ENCODE measurements at places on chromosomes 12 and 14. TPM values are rescaled to one million over a fixed set of nuclear protein-coding genes. Genes with fewer than 3 reads are reported as not detected.

The PSME1 gene
- total RNA-seq: 140 TPM

The PARP11 gene
- total RNA-seq: 2.2 TPM

The HCAR1 gene
- 4.7 TPM for total RNA-seq

The ARHGEF40 gene
- 2.7 TPM for total RNA-seq

The CCDC77 gene
- 10.5 TPM for total RNA-seq

The PALS1 gene
- total RNA-seq: 31.5 TPM

DNA sequence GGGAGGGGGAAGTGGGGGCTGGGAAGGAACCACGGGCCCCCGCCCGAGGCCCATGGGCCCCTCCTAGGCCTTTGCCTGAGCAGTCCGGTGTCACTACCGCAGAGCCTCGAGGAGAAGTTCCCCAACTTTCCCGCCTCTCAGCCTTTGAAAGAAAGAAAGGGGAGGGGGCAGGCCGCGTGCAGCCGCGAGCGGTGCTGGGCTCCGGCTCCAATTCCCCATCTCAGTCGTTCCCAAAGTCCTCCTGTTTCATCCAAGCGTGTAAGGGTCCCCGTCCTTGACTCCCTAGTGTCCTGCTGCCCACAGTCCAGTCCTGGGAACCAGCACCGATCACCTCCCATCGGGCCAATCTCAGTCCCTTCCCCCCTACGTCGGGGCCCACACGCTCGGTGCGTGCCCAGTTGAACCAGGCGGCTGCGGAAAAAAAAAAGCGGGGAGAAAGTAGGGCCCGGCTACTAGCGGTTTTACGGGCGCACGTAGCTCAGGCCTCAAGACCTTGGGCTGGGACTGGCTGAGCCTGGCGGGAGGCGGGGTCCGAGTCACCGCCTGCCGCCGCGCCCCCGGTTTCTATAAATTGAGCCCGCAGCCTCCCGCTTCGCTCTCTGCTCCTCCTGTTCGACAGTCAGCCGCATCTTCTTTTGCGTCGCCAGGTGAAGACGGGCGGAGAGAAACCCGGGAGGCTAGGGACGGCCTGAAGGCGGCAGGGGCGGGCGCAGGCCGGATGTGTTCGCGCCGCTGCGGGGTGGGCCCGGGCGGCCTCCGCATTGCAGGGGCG, at the start of gene GAPDH:
GAPDH (plus strand) TSS at position 595 of the 772 bp plus-strand sequence. CDS start 316 bp downstream, outside the sequence.
- DNase-seq: peak; percentile 92

GRCh38 chr12:16955083-16955657, 349.2 kb upstream of the LMO3 start:
- peak; percentile 79 for DNase-seq

- DNase-seq: no peak
These were observed 218.3 kb upstream of the CRY1 start for GRCh38 chr12:107311682-107312081.

GRCh38 chr12:75721796-75722195, 210.4 kb upstream of the KRR1 start:
- DNase-seq: no peak

DNA sequence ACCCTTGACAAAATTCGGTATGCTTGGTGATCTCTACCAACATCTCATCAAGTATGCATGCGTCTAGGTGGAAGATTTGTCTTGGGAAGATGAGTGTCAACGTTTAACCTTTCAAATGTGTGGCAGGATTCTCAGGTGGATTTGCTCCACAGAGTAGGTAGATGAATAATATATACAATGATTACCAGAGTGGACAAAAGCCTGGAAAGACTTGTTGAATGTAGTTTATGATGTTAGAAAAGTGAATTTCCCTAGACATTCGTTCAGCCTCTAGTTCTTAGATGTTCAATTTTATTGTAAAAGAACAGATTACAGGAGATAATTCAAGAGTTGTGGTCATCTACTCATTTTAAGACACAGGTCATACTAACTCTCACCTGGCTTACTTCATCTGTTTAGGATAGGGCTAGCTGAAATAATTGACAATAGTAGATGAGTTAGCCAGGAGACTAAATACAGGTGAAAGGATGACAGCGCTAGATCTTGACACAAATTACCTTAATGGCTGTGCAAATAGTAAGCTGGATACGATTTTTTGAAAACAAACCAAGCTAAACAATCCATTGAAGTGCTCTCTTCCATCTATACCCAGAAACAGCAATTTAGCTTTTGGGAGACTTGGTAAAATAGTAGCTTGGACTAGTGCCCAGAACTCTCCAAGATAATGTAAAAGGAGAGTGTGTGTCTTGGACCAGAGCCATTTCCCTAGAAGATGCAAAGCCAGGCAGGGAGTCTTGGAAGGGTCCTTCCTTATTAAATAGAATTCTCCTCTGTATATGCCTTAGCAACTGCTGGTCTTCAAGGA, 168.0 kb downstream of the DACT1 start:
- DNase-seq: peak; percentile 65

- DNase-seq: no peak
These were observed 7.2 kb upstream of the SPRYD3 start for GRCh38 chr12:53086361-53086760.

GRCh38 chr12:121427556-121428050, 27.7 kb downstream of the RNF34 start:
- no peak for DNase-seq

- no peak for DNase-seq
These were observed 35.0 kb upstream of the TUNAR start for GRCh38 chr14:95841668-95842067.

DNA sequence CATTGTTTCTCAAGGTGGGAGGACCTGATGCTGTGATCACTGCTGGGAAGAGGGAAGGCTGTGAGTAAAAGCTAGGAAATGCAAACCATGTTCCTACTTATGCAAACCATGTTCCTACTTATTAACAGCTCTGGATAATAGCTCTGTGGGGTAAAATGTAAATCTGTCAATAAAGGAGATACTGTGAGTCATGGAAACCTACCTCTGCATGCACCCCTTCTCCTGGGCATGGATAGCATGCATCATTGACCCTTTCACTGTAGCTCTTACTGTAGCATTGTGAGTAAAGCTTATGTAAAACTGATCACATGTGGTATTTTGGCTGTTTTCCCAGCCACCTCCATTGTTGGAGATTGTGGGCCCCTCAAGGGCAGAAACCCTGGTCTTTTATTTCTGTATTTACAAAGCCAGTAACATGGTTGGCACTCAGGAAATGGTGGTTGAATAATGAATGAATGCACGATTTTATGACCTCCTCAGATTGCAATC, 253.7 kb downstream of the GRIN2B start:
- peak; percentile 83 for DNase-seq

- peak; percentile 2 for DNase-seq
These were observed 10.8 kb upstream of the GYS2 start for GRCh38 chr12:21615431-21615830.

GRCh38 chr14:38255673-38256532, at the start of gene CLEC14A:
CLEC14A (minus strand) TSS chr14:38256093; CDS start chr14:38256022, 71 bp downstream.
- no peak for DNase-seq

- DNase-seq: no peak
These were observed 40.6 kb downstream of the SUPT16H start for GRCh38 chr14:21343035-21343794.

DNA sequence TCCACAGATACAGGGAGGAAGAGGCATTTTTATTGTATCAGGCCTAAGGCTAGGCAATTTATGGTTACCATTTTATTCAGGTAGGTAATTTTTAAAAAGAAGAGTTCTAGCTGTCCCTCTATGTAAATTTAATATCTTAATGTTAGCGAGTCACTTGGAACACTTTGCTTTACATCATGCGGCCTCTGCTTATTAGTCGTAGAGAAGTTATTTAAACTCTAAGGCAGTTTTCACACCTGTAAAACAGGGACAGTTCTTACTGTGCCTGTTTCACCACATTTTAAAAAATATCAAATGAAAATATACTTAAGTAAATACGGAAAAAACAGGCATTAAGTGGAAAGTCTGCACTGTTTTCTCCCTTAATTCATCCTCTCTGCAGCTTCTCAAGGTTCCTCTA, 71.4 kb upstream of the POC1B start:
- DNase-seq: no peak

GRCh38 chr12:63318313-63318712, 167.3 kb upstream of the AVPR1A start:
- DNase-seq: no peak

DNA sequence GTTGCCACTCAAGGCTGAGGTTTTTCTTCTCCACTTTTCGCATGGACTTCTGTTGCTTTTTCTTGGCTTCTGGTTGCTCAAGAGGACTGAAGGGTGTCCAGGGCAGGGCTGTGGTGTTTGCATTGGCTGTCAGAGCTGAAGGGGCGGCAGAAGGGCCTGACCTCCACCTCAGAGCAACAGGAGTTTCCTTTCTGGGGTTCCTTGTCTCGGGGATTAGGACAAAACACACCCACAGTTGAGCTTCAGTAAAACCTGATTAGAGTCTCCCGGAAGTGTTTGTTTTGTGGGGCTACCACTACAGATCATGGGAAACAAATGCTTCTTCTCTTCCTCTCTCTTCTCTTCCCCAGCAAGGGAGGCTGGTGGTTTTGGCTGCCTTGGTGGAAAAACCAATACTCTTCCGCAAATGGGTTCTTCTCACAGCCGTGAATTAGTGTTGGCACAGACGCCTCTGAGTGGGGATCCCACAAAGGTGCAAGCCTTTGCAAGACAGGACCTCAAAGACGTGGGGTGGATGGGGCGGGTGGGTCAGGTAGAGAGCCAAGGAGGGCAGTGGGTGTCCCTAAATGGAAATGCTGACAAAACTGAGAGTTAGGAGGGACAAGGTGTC, 317.7 kb upstream of the TBX3 start:
- DNase-seq: no peak
